ENCODE measurements at places on chromosomes 13 and 19.

DNA sequence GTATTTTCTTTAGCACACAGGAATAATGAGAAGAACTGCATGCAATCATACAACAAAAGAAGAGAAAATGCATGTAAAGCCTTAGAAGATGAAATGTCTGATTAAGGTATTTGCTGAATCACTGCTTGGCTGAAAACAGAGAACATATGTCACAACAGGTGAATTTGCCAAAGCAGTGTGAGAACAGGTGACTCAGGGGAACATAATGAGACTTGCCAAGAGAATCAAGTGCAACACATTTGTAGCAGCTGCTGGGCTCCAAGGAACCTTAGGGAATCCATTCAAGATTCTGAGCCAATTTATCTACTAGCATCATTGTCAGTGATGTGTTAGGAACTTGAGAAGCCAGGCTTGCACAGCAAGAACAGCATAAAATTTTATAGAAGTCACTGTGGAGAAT is 273.1 kb downstream of the PCDH20 start:
- no peak for DNase-seq

- DNase-seq = no peak
These were observed 1223.7 kb downstream of the PCDH17 start for GRCh38 chr13:58855283-58855682.

GRCh38 chr19:23283925-23284324 is 33.7 kb upstream of the ZNF724 start:
- peak; percentile 46 for DNase-seq

GRCh38 chr13:96837809-96838208 is 156.5 kb downstream of the OXGR1 start:
- no peak for DNase-seq

DNA sequence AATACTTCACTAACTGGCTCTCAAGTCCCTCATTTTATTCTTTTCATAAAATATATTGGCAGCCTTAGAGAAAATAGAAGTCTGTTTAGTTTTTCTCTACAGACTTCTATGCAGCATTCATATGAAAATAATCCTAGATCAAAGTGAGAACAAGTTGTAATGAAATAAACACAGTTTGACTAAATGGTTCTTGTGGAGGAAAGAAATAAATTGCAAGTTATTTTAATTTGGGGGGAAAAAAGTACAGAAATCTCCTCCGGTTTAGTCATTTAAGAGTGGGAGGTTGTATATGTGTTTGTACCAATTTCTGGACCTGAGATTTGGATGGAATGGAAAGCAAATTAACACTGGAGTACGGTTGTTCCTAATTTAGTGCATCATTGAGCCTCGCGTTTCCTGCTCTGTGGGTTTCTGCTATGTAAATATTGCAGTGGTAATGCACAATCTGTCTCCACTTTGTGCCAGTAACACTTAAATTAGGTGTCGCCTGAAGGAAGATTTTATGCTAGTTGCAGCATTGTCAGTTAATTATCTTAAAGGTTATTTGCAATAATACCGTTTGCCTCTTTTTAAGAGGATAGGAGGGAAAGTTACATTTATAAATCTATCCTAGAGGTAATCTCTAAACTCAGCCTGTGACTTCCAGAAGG is 100.2 kb downstream of the ZIC5 start:
- DNase-seq = no peak

- DNase-seq = no peak
These were observed 17.4 kb downstream of the RUBCNL start for GRCh38 chr13:46369506-46370277.

- no peak for DNase-seq
These were observed 813 bp downstream of the ZNF296 start for GRCh38 chr19:45075301-45076028.

GRCh38 chr13:49858178-49858856 is 65.8 kb upstream of the KPNA3 start:
- DNase-seq = no peak

DNA sequence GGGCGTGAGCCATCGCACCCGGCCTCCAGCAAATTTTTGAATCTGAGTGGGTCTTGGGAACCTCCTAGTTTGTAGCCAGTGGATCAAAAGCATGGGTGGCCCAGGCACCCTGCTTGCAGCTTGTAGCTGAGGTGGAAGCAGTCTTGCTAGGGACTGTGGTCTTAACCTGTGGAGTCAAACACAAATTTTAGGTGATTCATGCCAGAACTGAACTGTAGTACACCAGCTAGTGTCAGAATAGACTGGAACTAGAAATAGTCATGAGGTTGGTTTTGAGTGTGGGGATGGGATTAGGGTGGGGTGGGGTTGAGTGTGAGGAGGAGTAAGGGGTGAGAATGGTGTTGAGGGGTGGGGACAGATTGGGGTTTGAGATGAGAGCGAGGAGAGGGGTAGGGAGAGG is 5.8 kb downstream of the LIM2 start:
- DNase-seq = no peak

DNA sequence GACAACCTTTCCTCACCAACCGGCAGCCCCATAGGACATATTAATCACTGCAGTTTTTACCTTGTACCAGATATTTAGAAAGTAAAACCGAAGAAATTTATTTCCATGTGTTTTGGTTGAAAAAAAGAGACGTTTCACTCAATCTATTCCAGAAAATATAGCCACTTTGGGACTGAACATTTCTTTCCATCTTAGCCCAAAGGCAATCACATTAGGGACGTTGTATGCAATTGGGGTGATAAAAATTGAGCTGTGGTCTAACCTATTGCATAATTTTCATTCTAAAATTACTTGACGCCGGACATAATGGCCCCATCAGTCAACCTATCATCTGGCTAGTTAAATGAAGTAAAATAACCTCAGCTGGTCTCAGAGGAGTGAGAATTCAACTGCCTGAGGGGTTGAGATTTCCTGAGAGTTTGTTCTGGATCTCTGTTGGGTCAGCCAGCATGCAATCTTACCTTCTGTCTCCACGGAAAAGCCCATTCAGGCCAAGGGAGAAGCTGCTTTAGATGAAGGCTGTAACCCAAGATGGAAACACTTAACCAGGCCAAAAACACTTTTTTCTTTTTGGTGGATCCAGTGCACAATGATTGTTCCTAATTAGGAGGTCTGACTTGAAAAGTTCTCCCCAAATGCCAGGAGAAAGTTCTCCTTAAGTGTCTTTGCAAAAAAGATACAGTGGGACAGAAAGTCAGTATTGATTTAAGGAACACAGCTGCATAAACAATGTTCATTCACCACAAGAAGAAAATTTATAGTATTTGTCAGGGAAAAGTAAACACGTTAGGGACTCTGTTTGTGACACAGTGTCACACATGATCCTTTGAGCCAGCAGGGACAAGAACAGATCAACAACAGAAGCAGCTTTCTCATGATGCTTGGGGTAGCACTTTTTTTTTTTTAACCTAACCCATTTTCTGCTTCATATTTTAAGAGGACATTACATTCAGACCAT is 34.1 kb downstream of the DLEU7 start:
- DNase-seq = no peak

- DNase-seq = no peak
These were observed 2.8 kb downstream of the PALM3 start for GRCh38 chr19:14059093-14059480.

GRCh38 chr19:5628461-5628860 is 5.6 kb downstream of the SAFB start:
- DNase-seq = no peak

DNA sequence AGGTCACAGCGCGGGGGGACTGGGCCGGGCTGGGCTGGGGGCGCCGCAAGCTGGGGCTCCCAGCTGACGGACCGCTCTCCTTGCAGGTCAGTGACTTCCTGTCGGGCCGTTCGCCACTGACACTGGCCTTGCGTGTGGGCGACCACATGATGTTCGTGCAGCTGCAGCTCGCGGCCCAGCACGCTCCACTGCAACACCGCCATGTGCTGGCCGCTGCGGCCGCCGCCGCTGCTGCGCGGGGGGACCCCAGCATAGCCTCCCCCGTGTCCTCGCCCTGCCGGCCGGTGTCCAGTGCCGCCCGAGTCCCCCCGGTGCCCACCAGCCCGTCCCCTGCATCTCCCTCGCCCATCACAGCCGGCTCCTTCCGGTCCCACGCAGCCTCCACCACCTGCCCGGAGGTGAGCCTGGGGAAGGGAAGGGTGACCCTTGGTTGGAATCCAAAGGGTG is 5.7 kb downstream of the MIDN start:
- DNase-seq = no peak

DNA sequence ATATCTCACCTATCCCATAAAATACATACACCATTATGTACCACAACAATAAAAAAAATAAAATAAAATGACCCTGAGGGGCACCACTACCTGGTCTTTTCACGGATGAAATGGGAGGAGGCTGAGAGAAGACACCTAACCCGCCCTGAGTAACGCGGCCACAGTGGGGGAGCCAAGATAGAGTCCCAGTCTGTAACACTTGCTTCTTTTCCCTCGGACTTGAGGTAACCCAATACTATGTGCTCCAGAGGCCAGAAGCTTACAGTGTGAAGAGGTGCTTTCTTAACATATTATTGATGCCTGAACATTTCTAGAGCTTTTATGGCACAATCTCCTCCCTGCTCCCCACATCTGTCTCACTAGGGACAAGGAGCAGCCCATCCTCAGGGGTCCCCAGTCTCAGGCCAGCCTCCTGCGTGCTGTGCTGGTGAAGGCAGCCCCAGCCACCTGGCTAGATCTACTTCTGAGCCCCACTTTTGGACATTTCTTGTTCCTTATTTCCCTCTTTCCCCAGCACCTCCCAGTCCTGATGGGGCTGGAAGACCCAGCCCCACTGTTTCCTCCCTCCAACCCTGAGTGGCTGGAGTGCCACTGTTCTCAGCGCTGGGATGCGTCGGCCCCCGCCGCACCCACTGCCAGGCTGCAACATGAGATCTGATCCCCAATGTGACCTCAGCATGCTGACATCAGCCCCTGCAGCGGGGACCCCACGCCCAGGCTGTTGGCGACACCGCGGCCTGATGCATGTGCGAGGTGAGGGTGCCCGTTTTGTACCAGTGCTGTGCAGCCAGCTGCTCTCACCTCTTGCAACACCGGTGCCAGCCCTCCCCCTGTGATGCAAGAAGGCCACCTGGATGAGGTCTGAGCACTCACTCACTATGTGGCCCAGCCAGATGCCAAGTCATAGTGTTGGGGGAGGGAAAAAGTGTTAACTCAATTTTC is 143.3 kb downstream of the DCLK1 start:
- no peak for DNase-seq

GRCh38 chr13:48489666-48490065 is 43.2 kb downstream of the RCBTB2 start:
- no peak for DNase-seq
